ENCODE measurements at places on chromosomes 3 and 15. TPM values are rescaled to one million over a fixed set of nuclear protein-coding genes. Genes with fewer than 3 reads are reported as not detected.

Gene GOLGA8Q
- 0.11 TPM for total RNA-seq

Gene ISL2
- 2.9 TPM for total RNA-seq

Gene SYNPR
- not detected for total RNA-seq

Gene SOX14
- not detected for total RNA-seq

Gene EIF4E3
- total RNA-seq, result 3.9 TPM

Gene SCAMP5
- total RNA-seq, result 12.5 TPM
